ENCODE measurements at places on chromosomes 12 and 14. TPM values are rescaled to one million over a fixed set of nuclear protein-coding genes. Genes with fewer than 3 reads are reported as not detected.

- DNase-seq, result no peak
These were observed 4.0 kb upstream of the GEMIN2 start for GRCh38 chr14:39109893-39110715.

GRCh38 chr14:99393059-99393655, 87.5 kb downstream of the SETD3 start:
- DNase-seq, result peak; percentile 50

DNA sequence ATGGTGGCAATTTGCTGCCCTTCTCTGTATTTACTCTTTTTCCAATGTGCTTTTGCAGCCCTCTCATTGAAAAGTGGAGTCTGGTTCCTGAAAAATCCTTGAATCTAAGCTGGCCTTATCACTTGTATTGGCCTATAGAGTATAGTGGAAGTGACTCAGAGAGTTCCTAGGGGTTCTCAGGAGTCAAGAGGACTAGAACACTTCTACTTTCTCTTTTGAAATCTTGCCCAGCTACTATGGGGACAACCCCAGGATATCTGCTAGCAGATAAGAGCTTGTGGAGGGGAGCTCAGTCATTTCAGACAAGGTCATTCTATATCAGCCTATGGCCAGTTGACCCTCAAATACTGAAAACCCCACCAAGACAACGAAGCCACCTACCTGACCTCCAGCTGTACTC, 26.7 kb upstream of the WSCD2 start:
- no peak for DNase-seq

DNA sequence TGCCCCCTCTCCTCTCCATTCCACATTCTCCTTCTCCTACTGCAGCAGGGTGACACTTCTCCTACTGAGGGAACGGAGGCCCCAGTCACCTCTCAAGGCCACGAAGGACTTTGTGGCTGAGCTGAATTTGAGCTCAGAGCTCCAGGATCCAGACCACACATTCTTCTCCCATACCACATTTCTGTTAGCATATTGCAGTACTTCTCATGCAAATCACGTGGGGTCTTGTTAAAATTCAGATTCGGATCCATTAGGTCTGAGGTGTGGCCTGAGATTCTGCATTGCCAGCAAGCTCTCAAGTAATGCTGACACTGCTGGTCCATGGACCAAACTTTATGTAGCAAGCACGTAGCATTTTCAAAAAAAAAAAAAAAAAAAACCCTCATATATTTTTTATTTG, 9.6 kb upstream of the IFI27L2 start:
- no peak for DNase-seq

DNA sequence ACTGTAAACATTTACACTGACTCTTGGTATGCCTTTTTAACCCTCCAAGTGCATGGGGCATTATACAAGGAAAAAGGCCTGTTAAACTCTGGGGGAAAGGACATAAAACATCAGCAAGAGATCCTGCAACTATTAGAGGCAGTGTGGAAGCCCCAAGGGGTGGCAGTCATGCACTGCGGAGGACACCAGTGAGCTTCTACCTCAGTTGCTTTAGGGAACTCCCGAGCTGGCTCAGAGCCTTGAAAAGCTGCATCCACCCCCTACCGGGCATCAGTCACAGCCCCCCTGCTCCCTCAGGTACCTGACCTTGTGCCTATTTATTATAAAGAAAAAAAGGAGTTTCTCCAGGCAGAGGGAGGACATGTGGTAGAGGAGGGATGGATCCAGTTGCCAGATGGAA, 695.6 kb upstream of the LMO3 start:
- DNase-seq, result no peak

DNA sequence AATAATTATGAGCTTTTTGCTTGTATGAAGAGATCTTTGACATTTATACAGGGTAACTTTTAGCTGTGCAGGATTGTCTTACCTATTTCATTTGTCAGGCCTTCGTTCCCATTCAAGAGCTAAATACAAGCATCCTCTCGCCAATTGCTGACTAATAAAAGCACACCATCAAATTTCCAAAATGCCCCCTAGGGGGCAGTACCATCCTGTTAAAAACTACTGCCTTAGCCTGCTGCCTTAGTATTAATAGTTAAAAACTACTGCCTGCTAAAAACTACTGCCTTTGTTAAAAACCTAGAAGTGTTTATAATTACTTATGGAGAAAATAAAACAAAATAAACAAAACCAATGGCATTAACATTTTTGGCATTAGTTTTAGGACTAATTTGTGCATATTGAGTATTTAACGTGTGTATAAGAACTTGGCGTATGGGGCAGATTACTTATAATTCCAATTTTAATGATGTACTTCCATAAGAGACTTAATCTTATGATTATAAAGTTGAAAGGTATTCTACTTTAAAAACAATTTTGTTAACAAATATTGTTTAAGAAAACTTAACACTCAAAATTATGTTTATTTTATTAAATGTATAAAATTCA, 3.0 kb upstream of the IFI27L2 start:
- peak; percentile 84 for DNase-seq

DNA sequence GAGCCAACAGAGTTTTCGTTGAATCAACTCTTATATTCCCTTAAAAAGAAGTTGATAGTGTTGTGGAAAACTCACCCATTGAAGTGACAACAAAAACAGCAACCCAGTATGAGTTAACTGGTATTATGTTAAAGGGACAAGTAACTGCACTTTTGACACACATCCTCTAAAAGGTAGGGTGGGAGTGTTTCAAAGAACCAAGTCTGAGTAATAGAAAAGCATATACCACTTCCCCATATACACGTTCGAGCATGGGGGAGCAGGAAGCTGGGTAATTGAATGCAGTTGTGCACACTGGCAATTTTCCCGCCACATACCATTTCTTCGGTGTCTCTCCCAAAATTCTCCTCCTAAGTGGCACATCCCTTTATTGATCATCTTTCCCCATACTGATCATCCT, 31.5 kb downstream of the IFNG-AS1 start:
- DNase-seq, result no peak

GRCh38 chr12:49622501-49623141, 740 bp upstream of the PRPF40B start:
- no peak for DNase-seq

GRCh38 chr14:100605706-100606686, 18.8 kb upstream of the BEGAIN start:
- no peak for DNase-seq

DNA sequence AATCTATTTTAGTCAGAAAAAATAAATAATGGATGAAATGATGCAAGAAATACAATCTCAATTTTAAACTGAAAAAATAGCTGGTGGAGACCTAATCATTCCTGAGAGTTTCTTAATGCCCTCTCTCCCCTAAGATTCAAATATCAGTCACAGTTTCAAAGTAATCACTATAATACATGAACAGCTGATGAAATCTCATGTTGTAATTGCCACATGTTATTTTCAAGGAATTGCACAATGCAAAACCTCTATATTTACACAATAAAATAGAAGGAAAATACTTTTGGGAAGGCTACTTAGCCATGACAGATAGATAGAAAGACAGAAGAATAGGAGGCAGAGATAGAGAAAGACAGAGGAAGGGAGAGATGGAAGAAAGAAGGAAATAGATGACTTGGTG, 18.2 kb downstream of the IFNG-AS1 start:
- DNase-seq, result no peak

GRCh38 chr12:118034429-118035189, 18.1 kb downstream of the RFC5 start:
- peak; percentile 75 for DNase-seq

GRCh38 chr12:128114485-128114884, 152.5 kb upstream of the TMEM132C start:
- no peak for DNase-seq

GRCh38 chr12:123388951-123389559, 5.1 kb downstream of the KMT5A start:
- DNase-seq, result no peak

- no peak for DNase-seq
These were observed 84.6 kb downstream of the SETD3 start for GRCh38 chr14:99395909-99396530.

DNA sequence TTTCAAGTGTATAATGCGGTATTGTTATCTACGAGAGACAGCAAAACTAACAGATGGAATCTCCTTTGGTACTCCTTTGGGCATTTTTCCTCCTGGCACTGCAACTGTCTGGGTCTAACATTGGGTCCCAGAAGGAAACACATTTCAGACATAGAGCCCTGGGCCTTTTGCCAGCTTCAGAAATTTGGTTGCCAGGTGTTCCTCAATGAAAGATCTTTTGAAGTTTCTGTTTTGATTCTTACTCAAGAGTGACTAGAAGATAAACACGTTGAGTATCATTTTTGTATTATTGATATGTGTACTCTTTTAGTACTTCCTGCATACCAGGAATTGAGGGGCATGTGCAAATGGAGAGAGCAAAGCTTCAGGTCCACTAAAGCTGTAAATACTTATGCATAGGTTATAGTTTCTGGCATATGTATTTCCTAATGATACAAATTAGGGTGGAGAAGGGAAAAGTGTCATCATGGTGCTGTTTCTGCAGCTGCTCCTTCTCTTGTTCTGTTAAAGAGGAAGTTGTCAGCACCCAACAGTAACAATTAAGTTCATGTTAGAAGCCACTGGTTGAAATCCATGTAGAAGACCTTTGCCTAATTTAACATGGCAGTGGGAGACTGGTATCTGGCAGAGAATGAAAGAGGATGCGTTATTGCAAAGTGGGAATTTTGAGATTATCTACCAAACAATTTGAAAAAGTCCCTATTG, 53.5 kb downstream of the SLC38A6 start:
- no peak for DNase-seq

DNA sequence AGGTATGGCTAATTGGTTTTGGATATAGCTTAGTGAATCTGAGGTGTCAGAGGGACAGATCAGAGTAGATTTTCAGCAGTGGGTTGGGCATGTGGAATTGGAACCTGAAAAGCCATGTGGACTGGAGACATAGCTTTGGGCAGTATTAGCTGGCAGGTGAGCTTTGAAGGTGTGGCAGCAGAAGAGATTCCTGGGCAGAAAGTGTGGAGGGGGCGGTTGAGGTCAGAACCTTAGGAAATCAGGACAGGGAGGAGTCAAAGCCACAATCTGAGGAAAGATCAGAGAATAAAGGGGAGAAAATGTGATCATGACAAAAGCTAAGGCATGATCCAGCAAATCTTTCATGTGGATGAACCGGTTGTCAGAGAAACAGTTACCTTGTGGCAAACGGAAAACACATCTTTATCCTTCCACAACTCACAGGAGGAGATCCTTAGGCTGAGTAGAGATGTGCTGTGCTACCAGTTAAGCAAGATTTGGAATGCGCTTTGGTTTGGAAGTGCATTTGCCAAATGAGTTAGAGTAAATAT, 56.4 kb downstream of the PTGER2 start:
- no peak for DNase-seq

DNA sequence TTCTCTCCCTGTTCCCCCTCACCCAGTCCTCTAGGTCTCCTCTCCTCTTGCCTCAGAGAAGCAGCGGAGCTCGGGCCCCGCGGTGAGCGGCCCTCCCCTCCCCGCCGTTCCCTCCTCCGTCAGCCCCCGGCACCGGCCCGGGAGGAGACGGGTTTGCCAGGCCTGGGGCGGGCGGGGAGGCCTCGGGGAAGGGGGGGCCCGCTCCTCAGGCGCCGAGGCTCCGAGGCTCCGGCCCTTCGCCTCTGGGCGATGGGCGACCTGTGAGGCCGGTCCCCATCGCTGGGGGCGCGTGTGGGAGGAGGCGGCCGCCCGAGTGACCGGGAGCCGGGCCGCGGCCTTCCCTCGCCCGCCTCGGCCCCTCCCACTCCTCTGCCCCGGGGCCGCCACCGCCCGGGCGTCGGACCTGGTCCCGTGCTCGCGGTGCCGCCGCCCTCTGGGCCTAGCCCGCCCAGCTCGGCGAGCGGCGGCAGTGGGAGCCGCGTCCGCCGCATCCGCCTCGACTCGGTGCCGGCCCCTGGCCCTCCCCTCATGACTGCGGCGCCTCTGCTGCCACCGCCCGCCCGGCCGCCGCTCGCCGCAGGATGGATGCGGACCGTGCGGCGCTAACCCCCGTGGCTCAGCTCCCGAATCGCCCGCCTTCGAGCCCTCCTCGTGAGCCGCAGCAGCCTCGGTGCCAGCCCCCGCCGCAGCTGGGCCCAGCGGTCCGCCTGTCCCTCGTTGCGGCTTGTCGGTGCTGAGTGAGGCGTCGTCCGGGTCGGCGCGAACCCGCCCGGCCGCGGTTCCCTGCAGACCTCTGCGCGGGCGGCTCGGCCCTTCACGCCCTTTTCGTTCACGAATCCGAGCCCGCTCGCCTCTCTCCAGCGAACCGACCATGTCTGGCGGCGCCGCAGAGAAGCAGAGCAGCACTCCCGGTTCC, 574 bp downstream of the WNK1 start:
- DNase-seq, result peak; percentile 58

- DNase-seq, result no peak
These were observed 209.8 kb upstream of the FLRT2 start for GRCh38 chr14:85319998-85320630.

DNA sequence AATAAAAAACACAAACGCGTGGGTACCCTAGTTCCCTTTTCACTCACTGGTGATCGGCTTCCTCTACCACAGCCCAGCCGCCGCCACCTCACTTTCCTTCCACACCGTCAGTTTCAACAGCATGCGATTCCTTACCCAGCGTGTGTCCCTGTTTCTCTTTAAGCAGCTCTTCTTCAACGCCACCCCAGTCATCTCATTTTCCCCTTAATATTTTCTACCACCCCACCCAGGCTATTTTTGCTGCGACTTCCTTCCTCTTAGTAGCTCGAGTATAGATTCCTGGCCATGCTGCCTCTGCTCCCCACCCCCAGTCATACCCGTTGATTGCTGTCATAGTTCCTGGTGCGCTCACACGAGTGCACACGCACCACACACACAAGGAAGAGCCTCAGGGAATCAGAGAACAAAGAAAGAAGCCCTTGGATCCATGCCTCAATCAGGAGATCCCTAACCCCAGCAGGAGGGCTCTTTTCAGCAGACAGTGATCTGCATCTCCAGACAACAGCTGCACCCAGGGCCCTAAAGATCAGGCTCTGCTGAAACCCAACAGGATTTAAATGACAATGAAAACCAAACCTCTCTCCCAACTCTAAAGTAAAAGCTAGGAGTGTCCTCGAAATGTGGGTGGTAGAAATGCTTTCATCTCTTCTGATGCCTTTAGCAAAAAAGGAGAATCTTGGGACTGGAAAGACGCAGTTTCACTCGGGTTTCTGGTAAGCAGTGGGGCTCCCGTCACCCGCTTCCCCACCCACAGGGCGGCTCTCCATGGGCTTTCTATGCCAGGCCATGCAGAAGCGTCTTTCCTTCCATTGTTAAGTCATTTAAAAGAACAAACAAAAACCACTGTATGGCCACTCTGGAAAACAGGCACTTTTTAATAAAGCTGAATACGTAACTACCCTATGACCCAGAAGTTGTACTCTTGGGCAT, 23.8 kb downstream of the VPS37B start:
- peak; percentile 87 for DNase-seq

The TGM1 gene
- 2.2 TPM for total RNA-seq

The GPR132 gene
- not detected for total RNA-seq

The PAPLN gene
- 0.25 TPM for total RNA-seq

The SLC8A3 gene
- total RNA-seq, result not detected

The SPIC gene
- total RNA-seq, result not detected

The NGB gene
- not detected for total RNA-seq

The SDR9C7 gene
- not detected for total RNA-seq

The SLCO1B1 gene
- 0.36 TPM for total RNA-seq

The C12orf56 gene
- total RNA-seq, result not detected

The OASL gene
- total RNA-seq, result 18.0 TPM

The REM2 gene
- total RNA-seq, result 0.18 TPM

Data from HT-29 (cell line).